NB4 (cell line): ENCODE measurements at places on chromosomes 12 and 14.

- DNase-seq: no peak
These were observed 33.1 kb downstream of the KCNA5 start for GRCh38 chr12:5076761-5077160.

DNA sequence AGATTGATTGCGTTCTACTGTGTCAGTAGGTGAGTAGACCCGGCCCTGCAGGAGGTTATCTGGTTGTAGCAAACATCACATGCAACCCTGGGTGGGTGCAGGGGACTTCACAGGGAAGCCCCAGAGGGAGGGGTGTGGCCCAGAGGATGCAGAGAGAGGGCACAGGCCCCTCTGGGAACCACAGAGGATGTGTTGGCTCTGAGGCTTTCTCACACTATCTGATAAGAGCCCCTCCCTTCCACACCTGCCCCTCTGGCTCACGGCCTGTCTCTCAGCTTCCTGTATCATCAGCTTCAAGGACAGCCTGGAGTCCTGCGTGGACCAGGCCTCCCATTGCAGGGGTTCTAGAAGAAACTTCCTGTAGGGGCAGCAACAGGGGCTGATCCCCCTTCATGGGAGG is 101.9 kb downstream of the RIN3 start:
- DNase-seq: peak; percentile 14

DNA sequence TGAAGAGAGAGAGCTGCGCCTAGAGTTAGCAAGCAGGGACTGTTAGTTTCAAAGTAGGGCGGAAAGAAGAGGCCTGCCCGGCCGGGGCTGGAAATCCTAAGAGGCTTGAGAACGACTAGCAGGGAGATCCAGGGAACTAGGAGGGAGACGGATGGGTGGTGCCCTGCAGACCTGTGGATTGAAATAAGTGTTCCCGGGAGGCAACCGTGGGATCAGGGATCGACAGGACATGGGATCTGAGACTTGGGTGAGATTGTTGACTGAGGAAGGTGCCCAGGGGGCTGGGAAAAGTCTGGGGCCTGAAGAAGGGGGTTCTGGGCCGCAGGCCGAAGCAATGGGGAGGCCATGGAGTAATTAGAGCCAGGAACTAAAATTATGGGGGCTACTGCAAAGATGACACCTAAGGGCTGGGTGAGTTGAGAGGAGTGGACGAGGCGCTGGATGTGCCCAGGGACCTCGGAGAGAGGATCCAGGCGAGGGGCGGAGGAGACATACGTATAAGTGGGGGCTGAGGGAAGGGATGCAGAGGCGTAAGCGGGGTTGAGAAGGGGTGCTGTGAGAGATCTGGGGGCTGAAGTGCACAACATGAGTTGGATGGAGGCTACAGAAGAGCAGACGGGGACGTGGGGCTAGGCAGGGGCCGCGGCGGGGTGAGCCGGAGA is 635 bp downstream of the LTA4H start:
- DNase-seq: peak; percentile 32

DNA sequence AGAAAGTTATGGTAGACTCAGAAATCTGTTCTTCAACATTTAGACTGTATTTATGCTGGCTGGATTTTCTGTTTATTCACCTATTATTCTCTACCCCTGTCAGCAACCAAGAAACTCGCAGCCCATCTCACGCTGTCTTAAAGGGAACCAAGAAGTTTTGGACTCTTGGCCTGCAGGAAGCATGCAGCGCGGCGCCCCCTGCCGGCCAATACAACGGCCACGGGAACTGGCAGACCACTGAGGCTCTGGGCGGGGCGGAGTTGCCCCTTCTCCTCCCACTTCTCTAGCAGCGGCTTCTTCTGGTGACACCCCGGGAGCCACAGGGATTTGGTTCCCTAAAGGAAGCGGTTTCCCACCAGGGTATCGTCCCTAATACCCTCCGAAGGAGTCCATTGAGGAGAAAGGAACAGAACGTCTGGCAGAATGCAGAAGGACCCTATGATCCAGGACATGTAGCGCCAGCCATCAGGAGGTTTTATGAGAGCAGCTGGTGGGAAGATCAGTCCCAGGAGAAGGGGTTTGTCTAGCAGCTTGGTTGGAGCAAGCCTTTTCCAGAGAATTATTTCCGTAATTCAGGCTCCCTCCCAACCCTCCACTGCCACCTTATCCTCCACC is 21.0 kb upstream of the RNASE2 start:
- DNase-seq: no peak

GRCh38 chr12:6725350-6725749 is 1.5 kb downstream of the COPS7A start:
- no peak for DNase-seq

DNA sequence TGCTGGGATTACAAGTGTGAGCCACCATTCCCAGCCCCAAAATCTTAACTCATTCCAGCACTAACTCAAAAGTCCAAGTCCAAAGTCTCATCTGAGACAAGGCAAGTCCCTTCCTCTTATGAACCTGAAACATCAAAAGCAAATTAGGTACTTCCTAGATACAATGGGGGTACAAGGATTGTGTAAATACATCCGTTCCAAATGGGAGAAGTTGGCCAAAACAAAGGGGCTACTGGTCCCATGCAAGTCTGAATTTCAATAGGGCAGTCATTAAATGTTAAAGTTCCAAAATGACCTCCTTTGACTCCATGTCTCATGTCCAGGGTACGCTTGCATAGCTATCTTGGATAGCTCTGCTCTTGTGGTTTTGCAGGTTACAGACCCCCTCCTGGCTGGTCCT is 94.7 kb upstream of the PPM1H start:
- no peak for DNase-seq

DNA sequence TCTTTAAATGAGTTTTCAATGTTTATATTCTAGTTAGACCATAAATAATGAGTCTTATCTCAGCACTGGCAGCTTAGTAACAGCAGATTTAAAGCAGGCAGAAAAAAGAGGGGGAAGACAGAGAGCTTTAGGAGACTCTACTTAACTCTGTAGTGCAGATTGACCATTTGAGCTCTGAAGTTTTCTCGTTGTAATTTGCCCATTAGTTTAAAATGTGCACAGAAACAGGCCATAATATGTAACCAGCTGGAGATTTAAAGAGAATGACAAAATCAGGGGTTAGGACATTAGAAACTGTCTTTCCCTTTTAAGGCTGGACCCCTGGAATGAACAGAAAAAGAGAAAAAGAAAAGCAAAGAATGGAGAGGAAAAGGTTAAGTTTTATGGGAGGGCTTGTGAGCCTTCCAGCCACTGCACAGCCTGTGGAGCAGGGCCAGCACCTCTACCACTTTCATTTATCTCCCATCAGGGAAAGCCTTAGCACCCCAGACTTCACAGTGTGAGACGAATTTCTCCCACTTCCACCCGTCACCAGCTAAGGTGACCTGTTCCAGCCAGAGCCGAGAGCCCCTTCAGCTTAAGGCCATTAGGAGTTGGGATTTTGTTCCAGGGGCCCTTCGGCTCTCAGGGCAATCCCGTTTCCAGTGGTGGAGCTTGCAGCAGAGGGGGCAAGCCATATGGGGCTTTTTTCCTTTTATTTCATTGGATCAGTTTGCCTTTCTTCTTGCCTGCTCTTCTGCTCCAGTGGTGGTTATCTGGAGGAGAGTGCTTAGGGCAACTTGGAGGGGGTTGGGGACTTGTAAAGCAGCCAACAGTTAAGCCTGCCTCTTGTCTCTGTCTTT is 8.0 kb downstream of the IL22 start:
- no peak for DNase-seq

GRCh38 chr12:75483431-75483830 is 2.9 kb downstream of the GLIPR1 start:
- no peak for DNase-seq
